Germinal center (tissue), 1 donor: ENCODE measurements at places on chromosomes 13 and 19.

- no peak for DNase-seq
Measured at GRCh38 chr19:53958168-53958571, 4.6 kb upstream of the CACNG8 start.

DNA sequence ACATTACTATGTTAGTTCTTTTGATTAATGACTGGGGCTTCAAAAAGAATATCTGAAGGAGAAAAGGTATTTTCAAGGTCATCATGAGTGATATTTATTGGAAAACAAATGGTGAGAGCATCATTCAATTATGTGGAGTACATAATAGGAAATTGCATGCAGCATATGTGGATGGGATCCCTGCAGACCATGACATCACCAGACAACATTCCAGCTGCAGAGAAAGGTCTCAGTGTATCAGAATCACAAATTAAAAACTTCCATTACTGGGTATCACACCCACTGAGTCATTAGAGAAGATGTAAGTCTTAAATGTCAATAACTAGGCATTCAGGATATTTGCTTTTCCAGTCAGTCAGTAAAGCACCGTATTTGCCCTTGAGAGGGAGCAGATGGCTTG lies 574.4 kb upstream of the SLC10A2 start:
- DNase-seq = no peak

GRCh38 chr19:51660975-51661600 lies 14.5 kb upstream of the SIGLEC14 start:
- DNase-seq = peak; percentile 59

GRCh38 chr13:67318860-67319259 lies 88.7 kb upstream of the PCDH9 start:
- no peak for DNase-seq

- no peak for DNase-seq
Measured at GRCh38 chr19:53600217-53600616, 31.6 kb upstream of the DPRX start.
